ENCODE measurements at places on chromosomes 4 and X.

GRCh38 chr4:84648863-84649647 lies 66.1 kb downstream of the CDS1 start:
- DNase-seq, result no peak

- DNase-seq, result no peak
Observed at GRCh38 chr4:28518561-28519165, 1658.0 kb downstream of the STIM2 start.

GRCh38 chr4:91113130-91113706 lies 986.0 kb downstream of the CCSER1 start:
- no peak for DNase-seq

DNA sequence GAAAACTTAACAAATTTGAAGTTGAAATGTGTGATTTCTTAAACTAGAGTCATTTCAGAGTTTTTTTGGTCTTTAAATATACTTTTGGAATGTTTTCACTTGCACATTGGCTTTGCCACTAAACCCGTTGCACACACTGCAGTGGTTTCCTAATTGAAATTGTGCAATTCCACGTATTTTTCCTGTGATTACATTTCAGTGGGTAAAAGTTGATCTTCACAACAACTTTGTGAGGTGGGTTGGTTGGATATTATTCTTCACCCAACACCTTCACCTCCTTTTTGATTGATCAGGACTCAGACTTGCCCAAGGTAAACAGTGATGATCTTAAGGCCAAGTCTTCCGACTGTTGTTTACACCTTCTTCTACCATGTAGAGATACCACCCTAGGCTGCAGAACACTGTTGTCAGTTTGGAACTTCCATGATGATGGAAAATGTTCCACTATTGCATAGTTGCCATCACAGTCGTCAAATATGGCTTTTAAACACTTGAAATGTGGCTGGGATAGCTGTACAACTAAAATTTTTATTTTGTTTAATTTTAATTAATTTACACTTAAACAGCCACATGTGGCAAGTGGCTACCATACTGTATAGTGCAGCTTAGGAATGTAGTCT lies 13.7 kb downstream of the SEPTIN11 start:
- DNase-seq, result no peak

DNA sequence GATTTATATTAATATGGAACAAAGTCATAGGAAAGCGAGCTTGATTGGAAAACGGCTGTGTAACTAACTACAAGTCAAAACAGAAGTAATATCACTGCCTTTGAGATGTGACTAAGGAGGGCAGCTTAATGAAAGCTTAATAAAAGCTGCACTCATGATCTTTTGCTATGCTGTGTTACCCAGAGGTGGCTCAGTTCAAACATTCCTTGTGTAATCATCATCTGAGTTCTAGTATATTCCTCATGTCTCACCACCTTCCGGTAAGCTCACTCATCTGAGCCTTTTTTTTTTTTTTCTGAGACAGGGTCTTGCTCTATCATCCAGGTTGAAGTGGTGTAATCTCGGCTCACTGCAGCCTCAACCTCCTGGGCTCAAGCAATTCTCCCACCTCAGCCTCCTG lies 5.0 kb downstream of the GRPEL1 start:
- no peak for DNase-seq

DNA sequence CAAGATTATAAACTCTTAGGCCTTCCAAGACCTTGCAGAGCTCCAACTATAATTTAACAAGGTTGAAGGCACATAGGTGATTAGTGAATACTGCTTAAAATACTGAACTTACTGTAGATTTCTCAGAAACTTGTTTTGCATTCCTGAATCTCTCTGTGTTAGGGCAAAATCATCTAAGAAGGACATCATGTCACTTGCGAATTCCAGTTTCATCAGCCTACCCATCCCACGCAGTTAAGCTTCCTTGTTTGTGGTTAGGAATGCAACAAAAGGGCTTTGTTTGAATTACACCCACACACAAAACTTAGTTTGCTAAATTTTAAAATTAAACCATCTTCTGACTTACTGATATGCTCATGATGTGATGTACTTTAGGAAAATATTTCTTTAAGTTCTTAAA lies 174.0 kb downstream of the SOWAHB start:
- no peak for DNase-seq

GRCh38 chr4:142091691-142092182 lies 455.4 kb downstream of the IL15 start:
- no peak for DNase-seq

GRCh38 chr4:173509036-173510001 lies 20.7 kb downstream of the HAND2 start:
- no peak for DNase-seq
